Kidney epithelial cell (primary cell): ENCODE measurements at places on chromosomes 1 and 21. TPM values are rescaled to one million over a fixed set of nuclear protein-coding genes. Genes with fewer than 3 reads are reported as not detected.

SPRR3 gene
- 1.1 TPM in 1 of 2 replicates, not detected in the other for total RNA-seq

GBP7 gene
- not detected in 2 replicates for total RNA-seq

OLIG2 gene
- total RNA-seq: not detected in 2 replicates

CYP4B1 gene
- not detected in 2 replicates for total RNA-seq
